ENCODE measurements at places on chromosomes 2 and 18. TPM values are rescaled to one million over a fixed set of nuclear protein-coding genes. Genes with fewer than 3 reads are reported as not detected.

ABCB11 gene
- not detected for total RNA-seq

- no peak for DNase-seq
Observed at GRCh38 chr2:235854276-235854675, 313.9 kb downstream of the GBX2 start.

HNMT gene
- 3.0 TPM for total RNA-seq

PIEZO2 gene
- 343 TPM for total RNA-seq

DNA sequence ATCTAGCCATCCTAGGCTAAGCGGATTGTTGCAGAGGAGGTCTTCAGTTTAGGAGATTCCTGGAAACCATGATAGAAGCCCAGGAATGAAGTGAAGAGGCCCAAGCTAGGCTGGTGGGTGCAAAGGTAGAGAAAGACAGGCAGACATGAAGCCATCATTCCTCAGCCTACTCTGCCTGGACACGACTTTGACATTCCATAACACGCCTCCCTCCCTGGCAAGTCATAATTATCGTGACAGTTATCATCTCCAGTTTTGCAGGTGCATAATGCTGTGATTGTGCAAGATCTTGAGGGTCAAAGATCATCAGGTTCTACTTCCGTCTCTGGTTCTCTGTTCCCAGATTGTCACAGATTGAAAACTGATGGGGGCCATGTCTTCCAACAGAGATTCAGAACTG, 15.2 kb upstream of the FZD5 start:
- no peak for DNase-seq

- DNase-seq: no peak
Observed at GRCh38 chr2:149291881-149292280, 38.5 kb upstream of the LYPD6 start.

CYP27A1 gene
- total RNA-seq: 19.2 TPM
